ENCODE measurements at places on chromosomes 16 and 17.

DNA sequence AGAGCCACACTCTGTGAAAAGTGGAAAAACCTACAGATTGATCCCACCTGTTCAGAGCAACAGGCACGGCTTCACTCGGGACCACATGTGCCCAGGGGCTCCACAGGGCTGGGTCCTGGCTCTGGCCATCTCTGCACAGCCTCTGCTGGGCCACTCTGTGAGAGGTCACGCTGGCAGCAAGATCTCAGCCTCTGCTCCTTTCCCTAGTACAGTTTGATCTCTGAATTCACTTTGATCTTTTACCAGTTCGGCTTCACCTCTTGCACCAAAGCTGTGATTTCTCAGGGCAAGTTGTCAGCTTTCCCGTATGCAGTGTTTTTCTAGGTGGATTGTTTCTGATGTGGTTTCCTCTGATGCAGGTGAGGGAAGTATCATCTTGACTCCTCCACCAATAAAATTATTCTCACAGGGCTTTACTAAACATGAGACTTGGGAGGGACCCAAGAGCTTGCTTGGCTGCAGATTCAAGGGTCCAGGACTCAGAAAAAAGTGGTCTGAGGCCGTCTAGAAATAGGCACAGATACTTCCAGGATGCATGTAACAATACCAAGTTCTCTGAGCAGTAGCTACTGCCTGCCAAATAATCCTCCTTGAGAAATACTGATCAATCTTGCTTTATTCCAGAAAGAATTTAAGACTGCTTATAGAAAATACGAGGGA is 24.0 kb upstream of the ALDH3A1 start:
- no peak for DNase-seq

- DNase-seq: peak; percentile 79
Observed at GRCh38 chr17:77453613-77454241, 313.0 kb downstream of the SEC14L1 start.

GRCh38 chr16:86375851-86376250 is 134.5 kb upstream of the FOXF1 start:
- DNase-seq: no peak

DNA sequence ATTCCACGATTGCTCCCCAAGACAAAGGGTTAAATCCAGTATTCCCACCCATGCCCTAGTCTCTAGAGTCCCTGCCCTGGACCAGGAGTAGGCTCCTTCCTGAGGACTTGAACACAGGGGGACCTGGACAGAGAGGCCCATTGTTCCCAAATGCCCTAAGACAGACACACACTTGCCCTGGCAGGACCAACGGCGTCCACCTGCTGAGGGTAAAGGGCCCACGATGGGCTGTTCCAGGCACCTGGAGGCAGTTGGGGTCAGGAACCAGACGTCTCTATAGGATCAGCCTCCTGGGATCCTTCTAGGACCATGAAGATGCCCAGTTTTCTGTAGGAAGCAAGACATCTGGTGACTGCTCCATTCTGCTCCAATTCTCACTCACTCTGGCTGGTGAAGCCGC is 39.3 kb downstream of the TNFRSF13B start:
- no peak for DNase-seq

DNA sequence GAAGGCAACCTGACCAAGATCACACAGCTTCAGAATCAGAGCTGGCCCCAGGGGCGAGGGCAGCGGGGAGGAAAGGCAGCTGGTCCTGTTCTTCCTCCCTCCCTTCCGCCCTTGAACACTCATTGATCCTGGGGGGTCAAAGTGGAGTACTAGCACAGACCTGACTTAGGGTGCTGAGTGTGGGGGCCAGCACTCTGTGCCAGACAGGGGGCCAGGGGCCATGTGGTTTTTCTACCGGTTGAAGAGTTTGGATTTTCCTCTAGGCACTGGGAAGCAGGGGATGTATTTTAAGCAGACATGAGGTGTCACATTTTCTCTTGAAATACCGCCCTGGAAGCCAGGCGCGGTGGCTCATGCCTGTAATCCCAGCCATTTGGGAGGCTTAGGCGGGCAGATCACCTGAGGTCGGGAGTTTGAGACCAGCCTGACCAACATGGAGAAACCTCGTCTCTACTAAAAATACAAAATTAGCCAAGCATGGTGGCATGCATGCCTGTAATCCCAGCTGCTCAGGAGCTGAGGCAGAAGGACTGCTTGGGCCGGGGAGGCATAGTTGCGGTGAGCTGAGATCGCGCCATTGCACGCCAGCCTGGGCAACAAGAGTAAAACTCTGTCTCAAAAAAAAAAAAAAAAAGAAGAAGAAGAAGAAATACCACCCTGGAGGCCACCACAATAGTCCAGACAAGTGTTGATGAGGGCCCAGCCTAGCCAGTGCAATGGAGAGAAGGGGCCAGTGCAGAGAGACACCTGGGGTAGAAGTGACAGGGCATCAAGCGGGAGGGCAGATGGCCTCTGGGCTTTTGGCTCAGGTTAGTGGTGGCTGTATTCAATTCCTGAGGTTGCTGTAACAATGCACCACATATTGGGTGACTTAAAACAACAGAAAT is 15.3 kb downstream of the OSBPL7 start:
- no peak for DNase-seq

DNA sequence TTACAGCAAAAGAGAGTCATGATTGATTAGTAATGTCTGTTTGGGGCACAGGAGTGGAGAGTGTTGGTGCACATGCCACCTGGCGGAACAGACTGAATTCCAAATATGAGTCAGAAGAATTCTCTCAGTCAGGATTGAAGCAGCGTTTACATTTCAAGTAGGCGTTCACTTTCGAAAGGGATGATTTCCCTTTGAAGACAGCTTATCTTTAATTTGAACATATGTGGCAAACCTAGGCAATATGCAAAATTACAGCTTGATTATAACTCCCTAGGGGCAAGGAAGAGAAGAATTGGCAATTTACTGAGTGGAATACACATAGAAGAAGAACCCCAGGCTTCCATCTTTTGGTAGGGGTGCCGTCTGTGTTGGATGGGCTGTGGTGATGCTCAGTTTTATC is 235.8 kb downstream of the HAPSTR1 start:
- no peak for DNase-seq

- DNase-seq: no peak
Observed at GRCh38 chr16:78576941-78577340, 477.5 kb downstream of the WWOX start.
